A172 (cell line): ENCODE measurements at places on chromosomes 2 and 18.
A peak's percentile ranks its signal among the peaks of the same experiment; 100 is the strongest.

GRCh38 chr2:8581601-8582041, 100.2 kb upstream of the ID2 start:
- DNase-seq: no peak

DNA sequence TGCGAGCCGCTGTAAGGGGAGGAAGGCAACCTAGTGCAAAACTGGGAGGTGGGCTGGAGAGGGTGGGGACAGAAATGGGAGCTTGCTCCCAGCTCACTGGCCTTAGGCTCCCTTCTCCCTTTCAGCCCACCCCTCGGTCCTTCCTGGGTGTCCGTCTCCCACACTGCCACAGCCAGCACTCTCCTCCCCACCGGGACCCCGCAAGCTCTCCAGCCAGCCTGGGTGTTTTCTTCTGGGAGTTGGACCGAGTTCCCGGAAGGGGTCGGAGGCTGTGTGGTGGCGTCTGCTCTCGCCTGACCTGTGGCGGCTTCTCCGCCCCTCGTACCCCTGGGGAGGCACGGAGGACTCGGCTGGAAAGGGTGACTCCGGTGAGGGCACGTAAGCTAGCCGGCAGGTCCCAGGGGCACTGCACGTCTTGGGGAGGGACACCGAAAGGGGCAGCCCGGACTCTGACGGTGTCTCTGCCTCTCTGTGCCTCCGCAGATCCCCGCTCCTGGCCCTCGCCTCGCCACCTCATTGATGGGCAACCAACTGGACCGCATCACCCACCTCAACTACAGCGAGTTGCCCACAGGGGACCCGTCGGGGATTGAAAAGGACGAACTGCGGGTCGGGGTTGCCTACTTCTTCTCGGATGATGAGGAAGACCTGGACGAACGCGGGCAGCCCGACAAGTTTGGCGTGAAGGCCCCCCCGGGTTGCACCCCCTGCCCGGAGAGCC, 1.1 kb downstream of the LRATD1 start:
- DNase-seq: no peak

GRCh38 chr2:187377340-187377739, 70.7 kb downstream of the CALCRL start:
- no peak for DNase-seq

DNA sequence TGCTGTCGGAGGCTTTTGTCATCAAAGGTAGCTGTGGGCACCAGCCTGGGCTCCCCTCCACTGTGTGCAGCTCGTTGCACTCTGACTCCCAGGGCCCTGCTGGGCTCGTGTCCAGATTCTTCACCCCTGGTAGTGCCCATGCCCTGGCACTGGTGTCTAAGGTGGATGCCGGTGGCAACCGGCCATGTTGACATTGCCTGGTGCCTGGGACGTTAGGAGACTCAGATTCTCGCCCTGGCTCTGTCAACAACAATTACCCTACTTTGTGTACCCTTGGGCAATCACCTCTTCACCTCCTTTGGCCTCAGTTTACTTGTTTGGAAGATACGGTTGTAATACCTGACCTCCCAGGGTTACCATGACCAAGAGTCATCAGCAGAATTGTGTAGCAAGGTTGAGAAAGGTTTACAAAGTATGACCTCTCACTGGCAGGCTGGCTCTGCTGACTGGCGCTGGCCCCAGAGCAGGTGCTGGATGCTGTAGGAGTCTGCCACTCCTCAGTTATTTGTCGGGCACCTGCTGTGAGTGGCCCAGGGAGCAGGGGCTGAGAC, 41.5 kb upstream of the MCFD2 start:
- no peak for DNase-seq

DNA sequence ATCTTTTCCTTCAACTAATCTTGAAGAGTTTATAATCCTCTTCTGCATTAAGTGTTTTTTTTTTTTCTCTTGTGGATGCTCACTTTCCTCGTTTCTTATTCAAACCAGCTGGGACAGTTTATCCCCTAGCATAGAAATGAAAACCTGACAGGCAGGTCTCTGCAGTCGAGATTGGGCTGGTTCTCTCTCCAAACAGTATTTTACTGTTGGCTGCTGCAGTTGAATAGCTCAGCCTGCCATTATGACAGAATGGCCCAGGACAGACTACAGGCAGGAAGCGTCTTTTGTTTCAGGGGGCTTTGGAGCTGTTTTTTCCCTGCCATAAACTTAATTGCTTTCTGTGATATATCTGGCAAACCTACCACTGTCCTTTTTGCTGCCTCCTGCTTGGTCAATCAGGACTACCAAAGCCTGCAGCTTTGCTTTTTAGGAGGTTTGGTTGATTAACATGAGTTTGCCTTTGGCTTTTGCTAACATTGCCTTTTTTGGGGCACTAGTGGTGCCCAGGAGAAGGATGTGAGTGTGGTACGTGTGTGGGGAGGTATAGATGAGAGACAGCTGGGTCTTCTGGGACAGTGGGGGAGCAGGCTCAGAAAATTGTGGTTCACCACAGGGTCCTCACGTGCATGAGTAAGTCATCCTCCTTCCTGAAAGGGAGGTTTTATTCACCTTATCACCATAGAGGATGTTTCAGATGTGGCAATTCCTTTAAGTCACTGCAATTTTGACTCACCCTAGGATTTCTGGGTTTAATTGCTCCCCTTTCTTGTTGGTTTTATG, 128.7 kb downstream of the LYPD6B start:
- peak; percentile 79 for DNase-seq

- no peak for DNase-seq
Observed at GRCh38 chr2:74014813-74015212, 30.1 kb downstream of the TET3 start.

DNA sequence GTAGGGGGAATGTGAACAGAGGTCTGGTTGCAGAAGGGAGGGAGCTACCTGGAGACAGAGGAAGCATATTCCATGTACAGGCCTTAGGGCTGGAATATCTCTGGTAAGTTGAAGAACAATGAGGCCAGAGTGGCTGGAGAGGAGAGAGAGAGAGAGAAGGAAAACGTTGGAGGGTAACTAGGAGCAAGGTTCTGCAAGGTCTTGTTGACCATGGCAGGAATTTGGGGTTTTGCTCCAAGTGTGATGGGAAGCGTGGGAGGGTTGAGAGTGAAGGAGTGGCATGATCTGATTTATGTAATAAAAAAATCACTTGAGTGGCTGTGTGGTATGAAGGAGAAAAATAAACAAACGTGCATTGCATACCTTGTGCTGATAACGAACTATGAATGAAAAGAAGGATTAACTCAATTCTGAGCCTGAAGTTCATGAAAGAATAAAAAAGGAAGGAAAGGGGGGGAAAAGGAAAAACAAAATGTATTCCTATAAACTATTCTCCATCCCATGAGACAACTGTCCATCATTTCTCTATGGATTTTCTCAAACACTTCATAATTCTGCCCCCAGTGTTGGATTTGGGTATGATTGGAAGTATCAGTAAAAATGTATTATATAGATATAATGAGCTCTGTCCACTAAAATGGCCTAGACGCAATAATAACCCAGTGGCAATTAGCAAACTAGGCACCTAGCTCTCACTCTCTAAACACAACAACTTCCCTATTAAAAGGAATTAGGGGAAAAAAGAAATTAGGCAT, 59.7 kb upstream of the PMAIP1 start:
- DNase-seq: no peak

DNA sequence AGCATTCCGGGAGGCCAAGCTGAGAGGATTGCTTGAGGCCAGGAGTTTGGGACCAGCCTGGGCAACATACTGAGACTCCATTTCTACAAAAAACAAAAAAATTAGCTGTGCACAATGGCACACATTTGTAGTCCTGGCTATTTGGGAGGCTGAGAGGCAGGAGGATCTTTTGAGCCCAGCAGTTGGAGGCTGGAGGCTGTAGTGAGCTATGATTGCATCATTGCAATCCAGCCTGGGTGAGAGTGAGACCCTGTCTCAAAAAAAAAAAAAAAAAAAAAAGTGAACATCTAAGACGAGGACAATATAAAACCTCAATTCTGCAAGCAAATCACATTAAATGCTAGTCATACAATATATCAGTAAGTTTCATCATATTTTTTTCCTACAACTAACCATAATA, 2.8 kb upstream of the HAT1 start:
- DNase-seq: no peak

DNA sequence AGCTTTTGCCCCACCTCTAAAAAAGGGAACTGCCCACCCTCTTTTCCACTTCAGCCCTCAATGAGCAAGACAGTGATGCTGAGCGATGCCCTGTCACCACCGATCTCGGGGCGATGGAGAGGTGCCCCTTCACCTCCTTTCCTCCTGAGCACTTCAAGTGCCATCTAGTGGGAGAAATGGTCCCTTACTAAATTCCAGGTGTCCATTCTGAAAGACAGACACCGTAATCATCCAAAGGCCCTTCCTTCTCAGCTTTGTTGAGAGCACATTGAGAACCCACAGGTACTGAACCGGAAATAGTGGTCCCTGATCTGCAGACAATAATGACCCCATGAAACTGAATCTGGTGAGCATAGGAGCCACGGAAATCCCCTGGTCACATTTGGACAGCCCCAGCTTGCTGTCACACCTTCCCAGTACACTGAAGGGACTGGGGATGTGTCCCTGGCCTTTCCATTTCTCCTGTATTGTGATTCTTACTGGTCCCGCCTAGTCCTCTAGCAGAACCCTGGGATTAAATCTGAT, 38.5 kb downstream of the KCTD18 start:
- peak; percentile 33 for DNase-seq

GRCh38 chr2:104836841-104837240, 17.1 kb upstream of the POU3F3 start:
- no peak for DNase-seq

DNA sequence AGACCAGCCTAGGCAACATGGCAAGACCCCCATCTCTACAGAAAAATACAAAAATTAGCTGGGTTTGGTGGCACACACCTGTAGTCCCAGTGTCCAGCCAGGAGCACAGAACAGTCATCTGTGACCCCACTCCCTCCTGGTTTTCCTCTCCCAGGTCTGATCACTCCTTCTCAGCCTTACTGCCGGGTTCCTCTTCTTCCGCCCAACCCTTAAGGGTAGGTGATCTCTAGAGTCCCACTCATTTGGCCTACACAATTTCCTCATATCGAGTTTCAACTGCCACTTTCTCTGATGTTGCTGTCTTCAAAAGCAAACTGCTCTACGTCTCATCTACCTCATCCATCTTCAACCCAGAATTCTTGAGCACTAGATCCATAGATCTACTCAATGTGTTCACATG, 13.4 kb upstream of the MAT2A start:
- DNase-seq: no peak

- DNase-seq: peak; percentile 93
Observed at GRCh38 chr2:1625281-1626001, 118.9 kb downstream of the PXDN start.

GRCh38 chr2:206502729-206503128, 59.4 kb downstream of the ADAM23 start:
- DNase-seq: no peak

- DNase-seq: peak; percentile 70
Observed at GRCh38 chr2:150532879-150533278, 45.4 kb upstream of the RND3 start.

DNA sequence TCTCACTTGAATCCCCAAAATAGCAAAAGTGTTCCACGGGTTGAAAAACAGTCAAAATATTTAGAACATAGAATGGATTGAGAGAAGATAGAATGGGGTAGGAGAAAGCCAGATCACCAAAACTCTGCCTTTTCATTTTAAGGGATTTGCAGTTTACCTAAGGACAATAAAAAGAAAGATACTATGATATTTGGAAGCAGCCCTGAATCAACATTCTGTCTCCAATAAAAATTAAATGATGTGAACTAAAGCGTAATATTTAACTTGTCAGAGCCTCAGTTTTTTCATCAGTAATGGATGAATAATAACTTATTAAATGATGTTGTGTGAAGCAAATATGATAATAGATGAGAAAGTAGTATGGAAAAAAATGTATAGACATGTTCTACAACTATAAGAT, 100.2 kb upstream of the REG3G start:
- DNase-seq: no peak

- no peak for DNase-seq
Observed at GRCh38 chr2:120994301-120994995, 258.8 kb downstream of the GLI2 start.

GRCh38 chr2:217494557-217494956, 508.2 kb downstream of the TNS1 start:
- DNase-seq: no peak

DNA sequence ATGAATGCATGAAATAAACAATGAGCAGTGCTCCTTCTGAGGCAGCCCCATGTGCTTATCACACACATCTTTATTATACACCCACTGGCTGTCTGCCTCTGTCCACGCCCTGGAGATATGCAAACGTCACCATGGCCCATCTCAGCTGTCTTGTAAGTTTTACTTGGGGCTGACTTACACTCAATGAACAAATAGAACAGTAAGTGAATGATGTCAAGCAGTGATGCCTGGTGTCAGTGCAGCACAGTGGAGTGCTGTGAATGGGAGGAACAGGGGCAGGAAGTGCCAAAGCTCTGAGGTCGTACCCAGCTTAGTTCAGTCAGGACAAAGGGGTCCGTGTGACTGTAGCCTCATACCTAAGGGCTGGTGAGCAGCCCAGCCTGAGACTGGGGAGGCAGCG, 659.5 kb upstream of the HS6ST1 start:
- DNase-seq: no peak

GRCh38 chr2:37871456-37872191, 53.5 kb upstream of the RMDN2 start:
- DNase-seq: peak; percentile 76

DNA sequence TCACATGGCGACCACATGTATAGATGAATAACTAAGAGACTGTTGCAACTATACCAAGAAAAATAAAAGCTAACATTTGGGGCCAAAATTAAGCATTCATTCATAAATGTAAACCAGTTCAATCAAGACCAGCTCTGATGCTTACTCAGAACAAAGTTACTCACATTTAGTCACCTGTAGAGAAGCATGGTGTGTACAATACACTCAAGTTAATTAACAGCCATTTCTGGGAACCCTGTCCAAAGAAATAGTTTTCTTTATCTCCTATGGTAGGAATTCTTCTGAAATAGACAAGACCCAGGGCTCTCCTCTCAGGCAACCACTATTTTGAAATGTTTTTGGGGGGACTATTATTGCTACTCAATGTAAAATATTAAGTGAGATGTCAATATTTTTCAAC, 1.6 kb downstream of the SCN3A start:
- DNase-seq: no peak
